ENCODE measurements at places on chromosomes 11 and 22. TPM values are rescaled to one million over a fixed set of nuclear protein-coding genes. Genes with fewer than 3 reads are reported as not detected.

The CD151 gene
- total RNA-seq, result 547 TPM

The NAV2 gene
- total RNA-seq, result 14.0 TPM

The GDPD4 gene
- not detected for total RNA-seq

The C22orf31 gene
- 0.17 TPM for total RNA-seq

The MOGAT2 gene
- total RNA-seq, result not detected
